Smooth muscle cell of bladder (primary cell): ENCODE measurements at places on chromosomes 2 and 18. TPM values are rescaled to one million over a fixed set of nuclear protein-coding genes. Genes with fewer than 3 reads are reported as not detected.

CYP27A1 gene
- 17.1 and 19.9 TPM in 2 replicates for total RNA-seq

FEV gene
- not detected in 2 replicates for total RNA-seq

TSGA10 gene
- 3.4 and 4.3 TPM in 2 replicates for total RNA-seq

BOD1L2 gene
- total RNA-seq, result not detected in 2 replicates

ADD2 gene
- 0.37 TPM in 1 of 2 replicates, not detected in the other for total RNA-seq

RNF144A gene
- total RNA-seq, result 1.1 and 2.8 TPM in 2 replicates

CPLX4 gene
- not detected in 2 replicates for total RNA-seq

IL1B gene
- total RNA-seq, result 26.3 and 54.3 TPM in 2 replicates

TMEM178A gene
- total RNA-seq, result 1.3 and 1.7 TPM in 2 replicates

FMNL2 gene
- 20.8 and 21.2 TPM in 2 replicates for total RNA-seq

COBLL1 gene
- 4.4 and 8.0 TPM in 2 replicates for total RNA-seq

CD207 gene
- total RNA-seq, result not detected in 2 replicates

GPAT2 gene
- 2.3 and 3.1 TPM in 2 replicates for total RNA-seq

UGT1A4 gene
- total RNA-seq, result not detected in 2 replicates

COL4A3 gene
- under 0.01 and 0.18 TPM in 2 replicates for total RNA-seq

NCKAP1 gene
- 93.6 and 129 TPM in 2 replicates for total RNA-seq

DSG1 gene
- total RNA-seq, result not detected in 2 replicates

CHN1 gene
- total RNA-seq, result 10.3 and 12.8 TPM in 2 replicates

SETBP1 gene
- 0.85 and 2.8 TPM in 2 replicates for total RNA-seq
